Esophagus muscularis mucosa (tissue), 4 donors: ENCODE measurements at places on chromosomes 11 and 22. TPM values are rescaled to one million over a fixed set of nuclear protein-coding genes. Genes with fewer than 3 reads are reported as not detected.

APOBEC3B gene
- total RNA-seq, result not detected

OR51F1 gene
- not detected for total RNA-seq

TRIM6 gene
- 2.5 TPM for total RNA-seq

MYO18B gene
- total RNA-seq, result 0.19 TPM

TMEM123 gene
- total RNA-seq, result 82.7 TPM

APOA1 gene
- total RNA-seq, result 0.50 TPM

CCDC15 gene
- 0.71 TPM for total RNA-seq

GGTLC3 gene
- total RNA-seq, result not detected

CBLIF gene
- total RNA-seq, result not detected

OR4A16 gene
- not detected for total RNA-seq

RAB39A gene
- total RNA-seq, result 0.69 TPM

GRIK4 gene
- total RNA-seq, result 0.17 TPM

TREH gene
- total RNA-seq, result not detected

OR8A1 gene
- total RNA-seq, result not detected

MYRF gene
- total RNA-seq, result 0.46 TPM

TEAD1 gene
- total RNA-seq, result 147 TPM

ARFIP2 gene
- total RNA-seq, result 51.2 TPM

ZNF214 gene
- 3.3 TPM for total RNA-seq

VPREB3 gene
- total RNA-seq, result not detected

YPEL4 gene
- 2.5 TPM for total RNA-seq

DUSP8 gene
- total RNA-seq, result 3.5 TPM

STARD10 gene
- 69.6 TPM for total RNA-seq

SORL1 gene
- 7.5 TPM for total RNA-seq

SDF2L1 gene
- total RNA-seq, result 22.4 TPM

OR52E8 gene
- total RNA-seq, result not detected

MMP20 gene
- not detected for total RNA-seq

IFT27 gene
- total RNA-seq, result 15.2 TPM

KRTAP5-8 gene
- total RNA-seq, result not detected

OR5A2 gene
- total RNA-seq, result not detected

ASCC2 gene
- 27.0 TPM for total RNA-seq

JHY gene
- 9.6 TPM for total RNA-seq

BAIAP2L2 gene
- total RNA-seq, result 1.1 TPM

SCGB1C1 gene
- not detected for total RNA-seq

PHLDA2 gene
- total RNA-seq, result 2.3 TPM

CFAP300 gene
- 2.2 TPM for total RNA-seq

ART5 gene
- 0.57 TPM for total RNA-seq

EIF3L gene
- total RNA-seq, result 358 TPM

RBMXL2 gene
- total RNA-seq, result not detected

MPPED2 gene
- total RNA-seq, result 2.5 TPM

OR10A6 gene
- total RNA-seq, result not detected

PATE4 gene
- not detected for total RNA-seq

LRRC32 gene
- total RNA-seq, result 19.1 TPM

KRTAP5-10 gene
- not detected for total RNA-seq

INPPL1 gene
- 158 TPM for total RNA-seq

ACTN3 gene
- not detected for total RNA-seq

POTEH gene
- total RNA-seq, result not detected

MAP6 gene
- total RNA-seq, result 25.3 TPM

A4GALT gene
- total RNA-seq, result 79.8 TPM

PNPLA5 gene
- not detected for total RNA-seq

CHRNA10 gene
- total RNA-seq, result 1.7 TPM

ZNF215 gene
- total RNA-seq, result 0.17 TPM

VPS26B gene
- total RNA-seq, result 47.3 TPM

TOM1 gene
- 41.3 TPM for total RNA-seq

PRR33 gene
- not detected for total RNA-seq

HEPHL1 gene
- total RNA-seq, result not detected

YAP1 gene
- total RNA-seq, result 311 TPM
